T47D (cell line): ENCODE measurements at places on chromosomes 6 and 20.

DNA sequence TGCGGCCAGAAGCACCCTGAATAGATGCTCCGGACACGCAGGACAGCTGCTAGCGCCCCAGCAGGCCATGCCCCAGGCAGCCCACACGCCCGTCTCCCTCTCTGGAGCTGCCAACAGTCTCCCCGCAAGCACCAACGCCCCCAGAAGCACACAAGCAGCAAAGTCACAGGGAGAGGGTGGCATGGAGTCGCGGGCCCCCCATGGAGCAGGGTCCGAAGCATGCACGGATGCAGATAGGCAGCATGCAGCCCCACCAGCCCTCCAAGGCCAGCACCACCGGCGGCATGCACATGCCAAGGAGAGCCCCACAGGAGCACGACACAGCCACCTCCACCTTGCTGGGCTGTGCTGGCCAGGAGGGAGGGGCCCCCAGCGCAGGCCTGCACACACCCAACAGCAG, 53.8 kb downstream of the KCNQ2 start:
- no peak for DNase-seq

GRCh38 chr20:57374343-57374930, 16.8 kb upstream of the RBM38 start:
- DNase-seq: no peak

DNA sequence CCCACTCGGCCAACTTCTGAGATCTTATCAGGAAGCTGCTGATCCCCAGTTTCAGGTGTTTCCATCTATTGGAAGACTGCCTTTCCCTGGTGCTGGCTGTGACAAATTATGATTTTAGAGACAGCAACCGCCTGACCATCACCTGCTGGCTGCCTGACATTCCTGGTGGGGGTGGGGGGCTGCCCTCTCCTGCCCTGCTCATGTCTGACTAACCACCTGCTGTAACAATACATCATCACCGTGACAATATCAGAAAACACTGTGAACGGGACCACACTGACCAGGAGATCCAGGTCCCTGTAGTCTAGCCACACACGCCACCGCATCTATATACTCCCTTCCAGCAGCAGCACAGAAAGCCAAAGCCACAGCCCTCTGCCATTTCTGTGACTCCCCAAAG, 537.5 kb downstream of the QKI start:
- no peak for DNase-seq

- no peak for DNase-seq
Measured at GRCh38 chr6:113556775-113557174, 300.4 kb upstream of the MARCKS start.

DNA sequence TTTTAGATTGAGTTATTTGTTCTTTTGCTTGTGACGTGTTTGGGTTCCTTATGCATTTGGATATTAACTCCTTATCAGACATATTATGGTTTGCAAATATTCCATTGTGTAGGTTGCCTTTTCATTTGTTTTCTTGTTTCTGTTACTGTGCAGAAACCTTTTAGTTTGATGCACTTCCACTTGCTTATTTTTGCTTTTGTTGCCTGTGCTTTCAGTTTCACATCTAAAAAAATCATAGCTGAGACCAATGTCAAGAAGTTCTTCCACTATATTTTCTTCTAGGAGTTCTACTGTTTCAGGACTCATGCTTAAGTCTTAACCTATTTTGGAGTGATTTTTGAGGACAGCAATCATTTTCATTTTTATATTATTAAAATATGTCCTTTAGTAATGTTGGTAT, 113.5 kb downstream of the EPM2A start:
- no peak for DNase-seq

DNA sequence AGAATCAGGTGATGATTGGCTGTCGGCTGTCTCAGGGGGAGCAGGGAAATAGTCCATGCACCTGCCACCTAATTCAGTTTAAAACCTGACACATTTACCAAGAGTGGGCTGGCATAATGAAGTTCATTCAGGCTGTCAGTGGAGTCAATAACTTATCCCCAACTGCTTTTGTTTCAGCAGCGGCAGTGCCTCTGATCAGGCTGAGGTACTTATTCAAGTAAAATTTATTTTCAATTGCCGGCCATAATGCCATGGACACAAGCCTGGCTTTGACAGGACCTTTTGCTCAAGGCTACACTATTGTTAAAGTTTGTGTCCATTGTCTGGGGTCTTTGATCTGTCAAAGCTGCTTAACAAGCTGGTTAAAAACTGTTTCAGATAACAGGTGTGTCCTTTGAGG, 20.6 kb downstream of the OLIG3 start:
- no peak for DNase-seq

DNA sequence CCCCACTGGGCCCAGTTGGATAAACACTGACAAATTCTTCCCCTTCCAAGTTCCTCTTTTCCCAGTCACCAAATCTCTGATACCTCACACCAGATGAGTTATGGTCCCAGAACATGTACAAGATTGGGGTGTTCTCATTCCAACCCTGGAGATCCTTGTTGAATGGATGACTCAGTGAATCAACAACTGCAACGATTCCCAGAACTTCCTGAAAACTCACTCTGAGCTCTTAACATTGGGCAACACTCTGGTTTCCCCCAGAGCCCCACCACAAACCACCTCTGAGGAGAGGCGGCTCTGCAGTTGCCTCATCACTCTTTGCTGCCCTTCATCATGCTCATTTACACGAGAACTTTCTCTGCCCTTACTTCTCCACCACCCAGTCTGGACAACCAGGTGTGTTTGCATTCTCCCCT, 115.2 kb downstream of the MRPL14 start:
- no peak for DNase-seq

DNA sequence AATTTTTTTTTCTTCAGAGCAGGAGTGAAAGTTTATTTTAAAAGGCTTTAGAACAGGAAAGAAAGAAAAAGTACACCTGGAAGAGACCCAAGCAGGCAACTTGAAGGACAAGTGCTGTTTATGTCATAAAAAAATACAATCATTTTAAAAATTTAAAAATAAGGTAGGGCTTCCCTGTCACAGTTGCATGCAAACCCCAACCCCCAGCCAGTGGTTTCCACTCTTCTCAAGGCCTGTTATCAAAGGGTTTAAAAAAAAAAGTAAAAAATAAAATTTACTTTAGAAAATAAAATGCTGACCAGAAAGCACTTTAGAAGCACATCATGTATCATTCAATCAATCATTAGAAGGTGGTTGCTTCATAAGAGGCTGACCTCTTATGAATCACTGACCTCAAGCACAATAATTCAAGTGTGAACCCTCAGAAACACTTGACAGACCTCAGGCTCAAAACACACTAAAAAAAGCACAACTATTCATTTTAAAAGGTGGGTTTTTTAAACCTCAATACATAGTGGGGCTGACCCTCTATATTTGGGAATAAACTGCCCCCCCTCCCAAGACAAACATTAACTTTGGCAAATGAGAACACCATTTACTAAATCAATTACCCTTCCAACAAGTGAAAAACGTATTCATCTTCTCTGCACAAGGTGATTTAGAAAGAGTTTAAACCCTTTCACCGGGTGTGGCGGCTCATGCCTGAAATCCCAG, 15.6 kb downstream of the ILRUN start:
- DNase-seq: no peak

DNA sequence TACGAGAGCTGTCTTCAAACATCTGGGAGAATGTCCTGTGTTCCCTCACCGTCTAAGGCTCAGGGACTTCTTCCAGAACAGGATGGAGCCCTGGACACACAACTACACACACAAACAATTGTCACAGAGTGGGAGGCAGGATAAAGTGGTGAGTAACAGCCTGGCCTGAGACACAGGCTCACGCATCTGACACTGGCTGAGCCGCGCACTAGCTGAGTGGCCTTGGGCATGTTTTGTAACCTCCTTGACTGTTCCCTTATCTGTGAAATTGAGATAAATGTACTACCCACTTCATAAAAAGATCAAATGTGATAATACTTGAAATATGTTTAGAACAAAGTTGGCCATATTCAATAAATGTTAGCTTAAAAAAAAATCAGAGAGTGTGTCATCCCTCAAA, 132.4 kb upstream of the ARMC2 start:
- no peak for DNase-seq

- no peak for DNase-seq
Measured at GRCh38 chr20:13865791-13866351, 81.0 kb downstream of the NDUFAF5 start.

- DNase-seq: no peak
Measured at GRCh38 chr6:120935908-120936307, 398.4 kb downstream of the TBC1D32 start.

- no peak for DNase-seq
Measured at GRCh38 chr20:19137641-19138040, 74.8 kb upstream of the SLC24A3 start.

GRCh38 chr6:151704383-151704782, 103.1 kb upstream of the ESR1 start:
- DNase-seq: no peak

DNA sequence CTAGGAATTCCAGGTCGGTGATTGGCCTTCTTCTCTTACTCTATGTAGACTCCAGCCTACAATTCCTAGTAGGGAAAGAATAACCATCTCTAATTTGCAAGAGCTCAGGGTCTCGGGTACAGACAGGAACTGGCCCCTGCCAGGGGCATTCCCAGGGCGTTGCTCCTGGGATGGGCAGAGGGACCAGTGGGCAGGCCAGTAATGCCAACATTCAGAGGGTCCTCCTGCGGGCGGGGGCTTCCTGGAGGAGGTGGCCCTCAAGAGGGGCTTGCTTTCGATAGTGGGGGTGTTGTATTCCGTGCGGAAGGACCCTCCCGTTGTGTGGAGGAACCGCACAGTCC, 129.8 kb upstream of the PRND start:
- DNase-seq: no peak

DNA sequence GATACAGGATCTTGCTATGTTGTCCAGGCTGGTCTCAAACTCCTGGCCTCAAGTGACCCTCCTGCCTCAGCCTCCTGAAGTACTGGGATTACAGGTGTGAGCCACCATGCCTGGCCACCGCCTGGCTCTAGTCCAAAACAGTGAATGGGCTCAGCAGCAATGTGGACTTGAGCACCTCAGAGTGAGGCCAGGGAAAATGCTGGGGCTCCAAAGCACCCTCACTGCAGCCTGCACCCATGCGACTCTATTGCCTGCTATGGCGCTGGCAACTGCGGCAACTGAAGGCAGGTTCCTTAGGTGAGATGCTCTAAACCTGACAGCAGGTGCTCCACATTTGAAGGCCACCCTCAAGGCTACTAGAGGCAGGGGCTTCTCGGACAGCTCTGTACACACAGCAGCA, 26.5 kb downstream of the MAP1LC3A start:
- DNase-seq: no peak

DNA sequence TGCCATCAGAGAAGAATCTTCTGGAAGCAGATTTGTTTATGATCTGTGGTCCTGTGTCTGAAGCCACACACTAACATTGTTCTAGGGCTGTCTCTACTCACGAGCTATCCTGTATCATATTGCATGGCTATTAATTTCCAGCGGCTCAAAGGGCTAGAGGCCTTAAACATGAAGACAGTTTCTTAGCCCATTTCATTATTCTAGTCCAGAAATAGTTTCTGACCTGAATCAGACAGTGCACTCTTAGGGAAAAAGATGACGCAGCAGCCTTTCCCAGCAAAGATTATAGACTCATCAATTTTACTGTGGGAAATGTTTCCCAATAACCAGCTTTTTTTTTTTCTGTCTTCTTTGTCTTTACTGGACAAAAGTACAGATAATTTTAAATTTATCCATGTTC, 105.3 kb upstream of the SUPT3H start:
- DNase-seq: no peak

DNA sequence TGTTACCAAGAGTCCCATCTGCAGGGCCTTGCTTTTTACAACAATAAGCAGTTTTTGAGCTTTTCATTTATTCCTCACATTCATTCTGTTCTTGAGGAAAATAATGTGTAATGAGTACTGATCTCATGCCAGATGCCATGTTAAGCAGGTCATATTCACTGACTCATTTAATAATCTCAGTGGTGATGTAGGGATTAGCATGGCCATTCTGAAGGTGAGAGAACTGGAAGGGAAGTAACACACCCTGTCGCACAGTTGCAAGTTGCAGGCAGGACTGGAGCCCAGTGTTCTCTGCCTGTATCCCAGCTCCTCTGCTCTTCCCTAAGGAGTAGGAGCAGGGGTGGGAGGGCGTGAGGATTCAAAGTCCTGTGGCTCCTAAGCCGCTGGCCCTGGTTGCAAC, 5.6 kb downstream of the PCIF1 start:
- DNase-seq: no peak

DNA sequence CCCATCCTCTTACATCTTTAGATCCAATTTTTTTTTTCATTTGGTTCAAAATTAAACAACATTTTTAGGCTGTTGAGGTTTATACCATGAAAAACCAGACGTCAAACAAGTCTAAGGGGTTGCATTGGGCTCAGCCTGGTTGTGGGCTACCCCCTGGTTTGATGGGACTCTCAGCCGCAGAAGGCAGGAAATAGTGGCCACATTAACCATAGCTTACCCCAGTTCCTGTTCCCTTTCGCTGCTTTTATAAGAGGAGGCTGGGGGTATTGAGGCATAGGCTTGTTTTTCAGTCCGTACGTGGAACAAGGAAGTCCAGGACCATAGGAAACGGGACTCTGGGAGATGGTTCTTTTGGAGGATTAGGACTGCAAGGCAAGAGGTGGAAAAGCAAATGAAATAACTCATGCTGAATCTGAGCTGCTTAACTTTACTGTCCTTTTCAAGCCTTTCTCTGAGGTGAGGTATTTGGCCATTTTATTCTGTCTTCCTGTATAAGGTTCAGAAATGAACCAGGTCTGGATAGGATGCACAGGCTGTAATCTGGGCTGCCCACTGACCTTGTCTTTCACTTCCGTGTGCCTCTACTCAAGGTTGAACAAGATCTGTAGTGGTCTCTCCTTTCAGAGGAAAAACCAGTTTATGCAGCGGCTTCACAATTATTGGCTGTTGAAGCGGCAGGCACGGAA, 7.7 kb downstream of the BRPF3 start:
- DNase-seq: no peak

DNA sequence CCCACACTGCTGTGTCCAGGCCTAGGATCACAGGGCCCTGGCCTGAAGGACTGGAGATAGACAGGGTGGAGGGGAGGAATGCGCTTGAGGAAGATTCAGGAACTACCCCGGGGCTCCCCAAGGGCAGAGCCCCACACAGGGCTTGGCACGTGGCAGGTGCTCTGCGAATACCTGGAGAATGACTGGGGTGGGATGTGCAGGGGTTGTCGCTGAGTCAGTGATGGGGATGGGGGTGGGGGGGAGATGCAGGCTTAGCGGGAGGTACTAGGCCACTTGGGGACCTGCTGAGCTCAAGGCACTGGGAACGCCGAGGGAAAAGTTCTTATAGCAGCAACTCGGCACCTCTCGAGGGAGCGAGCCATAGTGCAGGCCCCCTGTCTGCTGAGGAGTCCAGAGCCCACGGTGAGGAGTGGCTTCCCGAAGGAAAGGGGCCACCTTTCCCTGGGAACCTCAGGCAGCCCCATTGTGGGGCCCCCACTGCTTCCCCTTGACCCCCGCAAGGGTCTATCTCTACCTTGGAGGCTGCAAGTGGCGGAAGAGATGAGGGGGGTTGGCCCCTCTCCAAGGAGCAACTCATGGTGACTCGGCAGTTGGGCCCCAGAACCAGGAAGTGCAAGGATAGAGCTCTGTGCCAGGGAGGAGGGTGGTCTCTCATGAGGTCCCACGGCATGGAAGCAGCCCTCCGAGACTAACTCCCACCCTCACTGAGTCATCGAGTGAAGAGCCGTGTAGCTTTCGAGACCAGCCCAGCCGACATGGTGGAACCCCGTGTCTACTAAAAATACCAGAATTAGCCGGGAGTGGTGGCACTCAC, 33.1 kb downstream of the SRC start:
- no peak for DNase-seq
